ENCODE measurements at places on chromosomes 5 and 9. TPM values are rescaled to one million over a fixed set of nuclear protein-coding genes. Genes with fewer than 3 reads are reported as not detected.

ATOSB gene
- total RNA-seq = 32.1 TPM

GPX3 gene
- 8.8 TPM for total RNA-seq

ANKRD18B gene
- total RNA-seq = 0.59 TPM

MLANA gene
- total RNA-seq = under 0.01 TPM

- H3K27ac ChIP-seq = no peak overlapping the region
- peaks cover 17% of the 10 kb centered on the region for H3K27me3 ChIP-seq
- no peak overlapping the region for H3K4me3 ChIP-seq
- H3K4me1 ChIP-seq = no peaks in the 10 kb centered on the region
Measured at GRCh38 chr5:136115183-136115865, 17.3 kb upstream of the SMAD5 start.

GRCh38 chr5:164481270-164481669, 975.9 kb downstream of the MAT2B start:
- no peaks in the 10 kb centered on the region for H3K27me3 ChIP-seq
- no peaks in the 10 kb centered on the region for H3K4me1 ChIP-seq
- H3K27ac ChIP-seq = no peak overlapping the region
- DNase-seq = no peak
- H3K4me3 ChIP-seq = no peak overlapping the region
- H3K36me3 ChIP-seq = no peaks in the 10 kb centered on the region
